Adrenal gland (tissue), 19 donors: ENCODE measurements at places on chromosomes 2 and 18. TPM values are rescaled to one million over a fixed set of nuclear protein-coding genes. Genes with fewer than 3 reads are reported as not detected.

DNA sequence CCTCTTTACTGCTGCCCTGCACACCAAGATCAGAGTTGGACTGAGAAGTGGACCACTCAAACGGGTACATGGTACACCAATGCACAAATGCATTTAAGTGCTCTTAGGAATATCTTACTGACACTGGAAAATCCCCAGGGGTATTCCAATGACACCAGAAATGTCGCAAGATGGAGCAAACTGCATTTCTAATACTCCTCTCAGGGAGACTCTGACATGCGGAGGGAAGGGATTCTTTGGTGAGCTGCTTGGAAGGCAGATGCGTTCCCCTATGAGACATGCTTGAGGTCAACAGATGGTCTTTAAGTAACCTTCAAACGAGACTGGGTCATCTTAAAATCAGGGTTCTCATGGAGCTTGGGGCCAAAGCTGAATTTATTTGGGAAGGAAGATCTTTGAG, 521.8 kb upstream of the TCF4 start:
- no peaks in the 10 kb centered on the region for H3K27me3 ChIP-seq
- DNase-seq = no peak
- H3K36me3 ChIP-seq = no peaks in the 10 kb centered on the region
- H3K4me3 ChIP-seq = no peak overlapping the region

DNA sequence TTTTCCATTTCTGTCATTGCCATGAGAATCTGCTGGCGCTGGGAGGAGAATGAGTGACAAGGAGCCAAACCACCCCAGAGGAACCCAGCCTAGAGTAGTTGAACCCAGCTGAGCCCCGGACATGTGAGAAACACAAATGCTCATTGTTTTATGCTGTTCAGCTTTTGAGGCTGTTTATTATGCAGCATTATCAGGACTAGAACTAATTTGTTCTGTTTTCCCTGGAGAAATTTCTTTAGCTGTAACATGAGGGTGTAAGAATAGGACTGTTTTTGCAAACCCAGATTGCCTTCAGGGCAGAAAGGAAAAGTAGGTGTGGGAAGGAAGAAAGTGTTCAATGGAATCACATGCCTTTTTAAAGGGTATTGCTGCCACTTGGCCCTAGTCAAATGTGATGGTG, 28.5 kb upstream of the DOCK10 start:
- DNase-seq = no peak
- H3K27ac ChIP-seq = no peak overlapping the region
- H3K4me1 ChIP-seq = no peaks in the 10 kb centered on the region
- no peaks in the 10 kb centered on the region for H3K27me3 ChIP-seq

DNA sequence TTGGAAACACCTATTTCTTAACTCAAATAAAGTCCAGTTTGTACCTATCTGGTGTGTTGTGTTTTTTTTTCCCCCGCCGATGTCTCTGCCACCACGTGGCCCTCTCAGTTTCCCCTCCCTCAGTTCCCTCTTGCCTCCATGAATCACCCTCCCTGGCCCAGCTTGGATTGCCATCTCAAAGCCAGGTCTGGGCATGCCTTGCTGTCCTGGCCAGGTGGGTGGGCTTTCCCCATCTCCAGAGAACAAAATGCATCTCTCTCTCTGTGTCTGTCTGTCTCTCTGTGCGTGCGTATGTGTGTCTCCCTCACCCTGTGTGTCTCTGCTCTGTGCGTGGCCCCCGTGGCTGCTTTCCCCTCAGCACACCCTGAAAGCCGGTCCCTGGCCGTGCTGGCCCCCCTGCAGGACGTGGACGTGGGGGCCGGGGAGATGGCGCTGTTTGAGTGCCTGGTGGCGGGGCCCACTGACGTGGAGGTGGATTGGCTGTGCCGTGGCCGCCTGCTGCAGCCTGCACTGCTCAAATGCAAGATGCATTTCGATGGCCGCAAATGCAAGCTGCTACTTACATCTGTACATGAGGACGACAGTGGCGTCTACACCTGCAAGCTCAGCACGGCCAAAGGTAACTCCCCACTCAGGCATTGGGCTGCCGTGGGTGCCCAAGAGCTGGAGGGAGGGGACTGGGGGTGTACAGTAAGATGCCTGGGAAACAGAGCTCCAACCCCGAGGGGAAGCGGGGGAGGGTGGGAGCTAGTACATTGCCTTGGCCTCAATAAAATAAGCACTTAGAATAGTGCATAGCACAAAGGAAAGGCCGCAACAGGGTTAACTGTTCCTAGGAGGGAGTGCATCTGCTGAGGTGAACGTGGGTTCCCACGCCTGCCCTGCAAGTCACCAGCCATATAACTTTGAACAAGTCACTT, 31.6 kb upstream of the GMPPA start:
- H3K27ac ChIP-seq = no peak overlapping the region
- H3K4me1 ChIP-seq = no peaks in the 10 kb centered on the region
- DNase-seq = no peak
- H3K36me3 ChIP-seq = no peaks in the 10 kb centered on the region
- no peak overlapping the region for H3K4me3 ChIP-seq

GRCh38 chr2:167398873-167399272, 510.6 kb downstream of the XIRP2 start:
- no peak overlapping the region for H3K4me3 ChIP-seq
- DNase-seq = no peak
- H3K27me3 ChIP-seq = no peaks in the 10 kb centered on the region
- no peak overlapping the region for H3K27ac ChIP-seq
- no peaks in the 10 kb centered on the region for H3K36me3 ChIP-seq
- no peaks in the 10 kb centered on the region for H3K4me1 ChIP-seq

DNA sequence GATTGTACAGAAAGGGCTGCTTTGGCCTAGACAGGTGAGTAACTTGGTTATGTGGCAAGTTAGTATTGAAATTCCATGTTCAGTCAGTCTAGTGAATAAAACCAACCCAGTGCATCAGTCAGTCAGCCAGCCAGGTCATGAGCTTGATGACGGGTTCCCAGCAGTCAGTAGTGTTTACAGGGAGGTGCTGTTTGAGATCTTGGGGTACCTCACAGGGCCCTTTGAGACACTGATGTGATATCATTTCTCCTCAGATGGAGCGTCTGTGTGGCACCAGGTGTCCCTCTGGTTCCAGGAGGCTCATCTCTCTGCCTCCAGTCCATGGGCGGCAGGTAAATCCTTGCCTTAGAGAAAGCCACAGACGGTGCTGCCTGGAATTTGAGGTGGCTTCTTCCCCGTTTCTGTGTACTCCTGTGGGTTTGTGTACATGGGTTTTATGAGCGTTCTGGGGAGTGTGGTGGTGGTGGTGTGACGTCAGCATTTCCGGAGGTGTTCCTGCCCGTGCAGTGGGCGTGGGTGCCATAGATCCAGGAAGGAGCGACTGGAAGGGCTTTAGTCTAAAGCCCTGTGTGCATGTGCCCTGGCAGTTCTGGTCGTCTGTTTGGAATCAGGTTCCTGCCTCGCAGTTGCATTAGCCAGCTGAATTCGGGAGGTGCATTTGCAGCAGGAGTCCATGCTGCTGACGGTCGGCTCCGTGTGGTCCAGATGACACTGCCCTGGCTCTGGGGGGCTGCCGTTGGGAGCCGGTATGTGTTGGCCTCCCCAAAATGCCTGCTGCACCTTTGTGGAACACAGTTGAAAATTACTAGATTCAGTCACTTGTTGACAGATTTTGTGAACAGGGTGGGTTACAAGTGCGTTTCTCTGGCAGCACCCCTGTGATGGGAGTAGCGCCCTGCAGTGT, 2.1 kb downstream of the CTDP1 start:
- H3K4me1 ChIP-seq = peaks cover 18% of the 10 kb centered on the region
- no peaks in the 10 kb centered on the region for H3K36me3 ChIP-seq
- H3K27ac ChIP-seq = no peak overlapping the region
- H3K4me3 ChIP-seq = no peak overlapping the region

DNA sequence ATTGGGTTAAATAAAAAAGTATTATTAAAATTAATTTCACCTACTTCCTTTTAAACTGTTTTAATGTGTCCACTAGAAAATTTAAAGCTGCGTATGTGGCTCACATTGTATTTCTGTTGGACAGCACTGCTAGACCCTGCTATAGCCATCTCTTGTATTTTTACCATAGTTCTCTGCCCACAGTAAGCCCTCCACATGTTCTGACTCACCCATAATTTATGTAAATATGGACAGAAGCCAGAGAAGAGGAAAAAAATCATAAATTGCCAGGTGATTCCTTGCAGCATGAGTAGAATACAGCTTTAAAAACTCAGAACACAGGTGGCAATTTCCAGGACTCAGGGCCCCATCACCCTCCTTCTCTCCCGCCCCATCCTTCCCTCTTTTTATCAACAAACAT, 142.4 kb upstream of the MEX3C start:
- no peak for DNase-seq
- H3K36me3 ChIP-seq = no peaks in the 10 kb centered on the region
- no peaks in the 10 kb centered on the region for H3K4me1 ChIP-seq
- H3K27me3 ChIP-seq = no peaks in the 10 kb centered on the region
- no peak overlapping the region for H3K4me3 ChIP-seq

- peaks cover 21% of the 10 kb centered on the region for H3K27me3 ChIP-seq
- DNase-seq = no peak
- H3K36me3 ChIP-seq = no peaks in the 10 kb centered on the region
- peaks cover 14% of the 10 kb centered on the region for H3K4me1 ChIP-seq
- H3K27ac ChIP-seq = no peak overlapping the region
Measured at GRCh38 chr2:165791421-165792103, 2.5 kb downstream of the GALNT3 start.

HAAO gene
- total RNA-seq = 7.5 TPM
